ENCODE measurements at places on chromosomes 5 and 9.

DNA sequence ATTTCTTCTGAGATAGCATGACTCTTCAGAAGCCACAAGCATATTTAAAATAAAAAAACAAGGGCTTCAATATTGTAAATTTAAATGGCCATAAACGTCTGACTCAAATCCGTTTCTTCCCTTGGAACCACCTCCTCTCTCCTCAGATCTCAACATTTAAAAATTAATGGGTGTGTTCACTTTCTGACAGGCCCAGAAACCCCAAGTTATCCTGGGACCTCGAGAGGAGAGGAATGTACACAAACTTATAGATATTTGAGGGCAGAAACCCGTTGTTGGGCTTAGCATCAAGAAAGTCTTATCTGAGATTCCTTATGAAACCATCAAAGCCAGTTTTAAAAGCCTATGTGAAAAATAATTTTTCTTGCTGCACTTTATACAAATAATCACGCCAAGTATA is 29.2 kb downstream of the MLLT3 start:
- no peak for DNase-seq

- DNase-seq: no peak
Observed at GRCh38 chr5:76695346-76695745, 20.6 kb upstream of the F2R start.

DNA sequence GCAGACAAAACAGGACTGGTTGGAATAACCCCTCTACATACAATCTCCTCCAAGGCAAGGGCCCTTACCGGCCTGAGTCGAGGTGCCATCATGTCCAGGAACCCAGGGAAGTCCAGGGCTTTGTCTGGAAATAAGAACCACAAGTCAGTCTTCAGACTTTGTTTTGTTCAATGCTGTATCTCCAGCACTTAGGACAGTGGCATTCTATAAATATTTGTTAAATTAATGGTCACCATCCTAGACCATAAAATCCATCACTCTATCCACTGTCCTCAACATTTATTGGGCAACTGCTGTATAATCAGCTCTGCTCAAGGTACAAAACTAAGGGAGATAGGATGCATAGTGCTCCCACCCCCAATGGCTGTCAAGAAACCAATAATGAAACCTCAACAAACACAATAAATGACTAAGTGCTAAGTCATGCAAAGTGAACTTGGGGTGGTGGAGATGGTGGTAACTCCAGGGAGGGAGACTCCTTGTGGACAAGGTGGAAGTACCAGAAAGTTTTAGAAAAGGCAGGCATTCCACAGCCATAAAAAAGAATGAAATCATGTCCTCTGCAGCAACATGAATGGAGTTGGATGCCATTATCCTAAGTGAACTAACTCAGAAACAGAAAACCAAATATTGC is 5.0 kb downstream of the RELL2 start:
- no peak for DNase-seq

DNA sequence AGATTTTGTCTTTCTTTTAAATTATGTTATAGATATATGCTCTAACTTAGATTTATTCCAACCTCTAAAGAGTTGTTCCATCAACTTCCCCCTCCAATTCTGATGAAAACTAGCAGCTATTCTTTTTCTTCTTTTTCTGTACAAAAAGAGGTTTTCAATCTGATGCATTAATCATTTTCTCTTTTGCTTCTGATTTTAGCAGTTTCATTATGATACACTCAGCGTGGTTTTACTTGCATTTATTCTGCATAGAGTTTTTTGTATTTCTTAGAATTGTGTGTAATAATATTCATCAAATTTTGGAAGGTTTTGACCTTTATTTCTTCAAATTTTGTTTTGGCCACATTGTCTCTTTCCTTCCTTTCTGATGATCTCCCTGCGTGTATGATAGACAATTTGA is 968.1 kb upstream of the CDH18 start:
- DNase-seq: no peak

- no peak for DNase-seq
Observed at GRCh38 chr9:99561961-99562565, 259.6 kb upstream of the NR4A3 start.

- no peak for DNase-seq
Observed at GRCh38 chr9:86749161-86749893, 198.0 kb downstream of the GAS1 start.

DNA sequence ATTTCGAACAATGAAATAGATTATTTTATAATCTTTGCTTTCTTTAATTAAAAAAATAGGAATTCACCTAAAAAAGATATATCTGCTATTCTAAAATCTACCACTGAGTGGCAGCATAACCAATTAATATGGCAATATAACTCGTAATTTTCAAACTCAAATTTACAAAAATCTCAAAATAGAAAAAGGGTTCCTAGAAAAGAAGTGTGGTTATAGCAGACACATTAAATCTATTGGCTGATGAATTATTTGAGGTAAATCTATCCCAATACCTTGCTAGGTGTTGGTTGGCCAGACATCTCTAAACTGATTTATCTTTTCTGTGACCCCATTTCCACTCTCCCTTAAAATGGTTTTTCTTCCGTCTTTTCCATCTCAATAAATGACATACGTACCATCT is 30.2 kb upstream of the NRG2 start:
- DNase-seq: no peak

- DNase-seq: no peak
Observed at GRCh38 chr5:37391591-37391990, 12.5 kb downstream of the WDR70 start.

DNA sequence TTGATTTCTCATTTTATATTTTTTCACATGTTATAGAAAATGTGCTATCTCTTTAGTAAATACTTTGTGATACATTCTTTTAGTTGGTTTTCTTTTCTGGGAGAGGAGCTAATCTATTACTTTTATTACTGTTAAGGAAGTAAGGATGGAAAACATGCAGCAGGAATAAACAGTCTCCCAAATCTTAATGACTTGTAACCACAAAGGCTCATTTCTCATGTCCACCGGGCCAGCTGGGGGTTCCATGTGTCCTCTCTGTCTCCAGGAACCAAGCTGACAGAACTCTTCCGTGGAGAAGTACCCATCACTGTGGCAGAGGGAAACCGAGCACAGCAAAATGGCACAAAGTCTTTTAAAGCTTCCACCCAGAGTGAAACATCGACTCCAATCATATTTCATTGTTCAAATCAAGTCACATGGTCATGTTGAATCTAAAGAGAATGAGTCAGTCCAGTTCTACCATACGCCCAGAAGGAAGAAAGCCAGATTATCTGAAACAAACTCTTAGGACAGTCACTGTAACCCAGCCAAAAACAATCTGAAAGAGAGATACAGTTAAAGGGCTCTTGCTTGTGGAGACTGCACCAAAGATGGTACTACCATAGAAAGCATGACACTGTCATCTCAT is 97.1 kb upstream of the CDH6 start:
- DNase-seq: no peak

DNA sequence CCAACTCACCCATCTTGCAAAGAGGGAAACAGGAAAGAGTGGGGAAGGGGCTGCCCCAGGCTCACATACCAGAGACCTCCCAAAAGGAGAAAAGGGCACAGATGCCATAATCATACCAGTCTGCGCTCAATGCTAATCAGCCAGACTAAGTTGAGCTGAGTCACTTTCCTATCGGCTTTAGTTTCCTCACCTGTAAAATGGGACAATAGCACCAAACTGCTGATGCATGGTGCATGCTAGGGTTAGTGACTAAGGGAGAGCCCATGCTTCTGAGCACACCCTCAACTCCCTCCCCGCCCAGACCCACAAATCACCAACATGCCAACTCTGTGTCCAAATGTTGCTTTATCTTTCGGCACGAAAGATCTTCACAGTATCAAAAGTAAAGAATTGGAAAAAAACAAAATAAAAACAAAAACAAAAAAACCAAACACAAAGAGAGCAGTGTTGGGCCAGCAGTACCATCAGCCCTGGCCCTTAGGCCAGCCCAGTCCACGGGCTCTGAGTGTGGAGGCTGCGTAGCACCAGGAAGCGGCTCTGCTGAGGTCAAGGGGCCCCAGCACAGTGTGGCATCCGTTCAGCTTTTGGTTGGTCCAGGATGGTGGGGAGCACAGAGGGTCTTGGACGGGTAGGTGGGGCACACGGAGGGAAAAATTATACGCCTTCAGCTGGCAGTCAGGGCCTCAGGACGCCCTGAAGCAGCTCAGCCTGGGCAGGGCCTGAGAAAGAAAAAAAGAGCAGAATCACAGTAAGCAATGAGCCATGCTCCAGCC is 2.9 kb upstream of the DDX41 start:
- no peak for DNase-seq

GRCh38 chr5:1235838-1236237 is 10.7 kb downstream of the SLC6A18 start:
- no peak for DNase-seq

- DNase-seq: no peak
Observed at GRCh38 chr9:132074736-132075135, 4.9 kb downstream of the MED27 start.

DNA sequence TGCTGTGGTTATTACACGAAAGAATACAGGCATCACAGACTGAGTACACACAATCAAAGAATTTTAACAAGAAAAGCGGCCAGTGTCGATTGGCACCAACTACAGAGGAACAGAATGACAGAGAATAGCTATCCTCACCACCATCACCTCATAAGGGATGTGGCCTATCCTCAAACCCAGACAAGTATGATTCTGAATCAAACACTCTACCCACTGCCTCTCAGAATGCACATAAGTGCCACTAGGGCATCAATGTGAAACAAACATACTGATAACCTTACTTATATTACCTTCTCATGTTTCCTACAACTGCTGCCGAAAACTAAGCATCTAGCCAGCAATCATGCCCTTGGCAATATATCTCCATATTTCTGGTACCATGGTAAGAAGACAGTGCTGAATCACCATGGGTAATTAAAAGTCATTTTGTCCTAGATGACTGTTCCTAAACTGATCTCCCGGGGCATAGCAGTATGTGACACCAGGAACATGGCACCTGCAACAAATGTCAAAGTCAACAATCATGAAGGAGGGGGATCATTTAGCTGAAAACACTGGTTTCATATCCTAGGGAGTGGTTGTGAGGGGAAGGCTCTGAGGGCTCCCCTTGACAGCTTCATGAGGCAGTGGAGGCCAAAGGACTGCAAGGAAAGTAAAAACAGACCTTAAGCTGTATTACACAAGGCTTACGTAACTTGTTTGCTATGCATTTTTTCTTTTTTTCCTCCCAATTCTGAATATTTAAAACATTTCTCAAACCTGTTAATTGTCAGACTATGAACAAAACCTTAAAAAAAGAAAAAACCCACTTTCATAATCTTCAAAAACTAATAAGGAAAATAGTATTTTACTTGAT is 88.3 kb downstream of the LHFPL2 start:
- no peak for DNase-seq

DNA sequence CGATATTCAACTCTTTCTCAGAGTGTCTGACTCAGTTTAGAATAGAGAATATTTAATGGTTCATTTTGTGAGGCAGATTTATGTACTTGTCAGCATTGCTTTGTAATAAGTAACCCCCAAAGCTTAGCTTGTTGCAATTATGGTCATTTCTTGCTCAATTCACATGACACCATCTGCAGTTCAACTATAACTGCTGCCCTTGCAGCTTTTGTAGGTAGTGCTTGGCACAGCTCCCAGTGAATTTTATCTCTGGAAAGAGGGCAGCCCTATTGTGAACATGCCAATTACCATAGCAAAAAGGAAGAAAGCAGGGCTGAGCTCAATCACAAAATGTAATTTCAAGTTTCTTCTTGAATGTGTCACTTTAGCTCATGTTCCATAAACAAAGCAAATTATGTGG is 1587.7 kb upstream of the ACO1 start:
- no peak for DNase-seq

DNA sequence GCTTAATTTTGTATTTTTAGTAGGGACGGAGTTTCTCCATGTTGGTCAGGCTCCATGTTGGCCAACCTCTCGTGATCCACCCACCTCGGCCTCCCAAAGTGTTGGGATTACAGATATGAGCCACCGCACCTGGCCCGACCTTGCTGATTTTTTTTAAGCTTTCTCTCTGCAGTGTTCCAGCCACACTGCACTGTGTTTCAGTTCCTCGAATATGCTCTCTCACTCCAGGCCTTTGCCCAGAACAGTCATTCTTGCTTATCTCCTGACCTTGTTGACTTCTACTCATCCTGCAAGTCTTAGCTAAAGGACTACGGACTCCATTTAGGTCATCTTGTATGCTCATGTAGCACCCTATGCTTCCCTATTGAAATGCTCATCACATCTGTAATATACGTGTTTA is 3.3 kb downstream of the SNAPC3 start:
- DNase-seq: no peak

GRCh38 chr5:137997726-137998213 is 35.1 kb downstream of the FAM13B start:
- no peak for DNase-seq

GRCh38 chr9:126534431-126535186 is 79.1 kb upstream of the LMX1B start:
- no peak for DNase-seq

- DNase-seq: no peak
Observed at GRCh38 chr5:68086857-68087256, 128.7 kb upstream of the PIK3R1 start.

DNA sequence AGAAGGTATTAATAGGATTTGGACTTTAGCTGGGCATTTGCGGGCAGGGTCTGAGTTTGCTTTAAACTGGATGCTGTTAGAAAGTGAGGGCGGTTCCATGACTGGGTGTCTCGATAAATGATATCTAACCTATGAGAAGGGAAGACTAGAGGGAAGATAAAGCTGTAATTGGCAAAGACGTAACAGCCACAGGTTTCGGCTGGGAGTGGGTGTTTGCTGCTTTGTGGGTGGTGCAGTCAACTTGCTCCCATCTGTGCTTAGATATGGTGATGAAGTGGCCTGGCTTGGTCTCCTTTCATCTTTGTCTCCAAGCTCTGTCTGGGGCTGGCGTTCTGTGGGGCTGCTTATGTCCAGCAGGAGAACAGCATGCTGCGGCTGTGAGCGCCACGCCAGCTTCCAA is 23.3 kb downstream of the OR2V1 start:
- no peak for DNase-seq

DNA sequence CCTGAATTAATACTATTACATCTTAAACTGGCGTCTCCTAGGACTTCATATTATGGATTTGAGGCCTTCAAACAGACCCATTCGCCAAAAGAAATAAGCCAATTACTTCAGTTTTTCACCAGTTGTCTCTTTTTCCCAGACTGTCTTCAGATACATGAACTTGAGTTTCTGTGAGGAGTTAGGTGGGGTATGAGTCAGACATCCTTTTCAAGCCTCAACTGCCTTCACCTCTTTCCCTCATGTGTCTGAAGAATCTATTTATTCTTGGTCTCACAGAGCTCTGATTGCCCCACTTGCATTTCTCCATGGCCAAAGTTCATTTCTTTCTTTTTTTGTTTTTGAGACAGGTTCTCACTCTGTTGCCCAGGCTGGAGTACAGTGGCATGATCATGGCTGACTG is 12.5 kb downstream of the WNT8A start:
- no peak for DNase-seq

Measured in CMK (cell line).